ENCODE measurements at places on chromosomes 5 and 9.

DNA sequence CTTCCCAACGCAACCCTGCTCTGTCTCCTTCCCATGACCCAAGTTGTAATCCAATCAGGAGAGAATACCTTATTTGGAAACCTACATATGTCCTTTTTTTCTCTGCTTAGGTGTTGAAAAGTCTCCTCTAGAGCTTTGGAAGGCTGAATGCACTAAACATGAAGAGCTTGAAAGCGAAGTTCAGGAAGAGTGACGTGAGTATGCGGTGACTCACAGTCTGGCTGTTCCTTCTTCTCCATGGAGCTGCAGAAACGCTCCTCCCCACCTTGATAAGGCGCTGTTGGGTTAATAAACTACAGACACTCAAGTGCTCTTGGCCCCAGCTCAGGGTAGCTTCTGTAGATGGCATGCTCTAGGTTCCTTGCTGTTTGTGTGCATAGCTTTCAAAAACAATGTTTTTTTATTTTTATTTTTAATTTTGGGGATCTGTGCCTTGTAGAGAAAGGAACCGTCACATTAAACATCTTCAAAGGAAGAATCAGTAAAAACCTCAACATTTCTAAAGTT, 30.7 kb downstream of the RAI14 start:
- no peak for DNase-seq

- DNase-seq: no peak
Observed at GRCh38 chr9:8014997-8015682, 215.6 kb upstream of the DMAC1 start.

GRCh38 chr9:134835987-134836386, 44.6 kb upstream of the FCN2 start:
- DNase-seq: no peak

GRCh38 chr5:59126016-59126707, 543.3 kb downstream of the RAB3C start:
- DNase-seq: no peak

- no peak for DNase-seq
Observed at GRCh38 chr5:9284781-9285307, 261.0 kb downstream of the SEMA5A start.

DNA sequence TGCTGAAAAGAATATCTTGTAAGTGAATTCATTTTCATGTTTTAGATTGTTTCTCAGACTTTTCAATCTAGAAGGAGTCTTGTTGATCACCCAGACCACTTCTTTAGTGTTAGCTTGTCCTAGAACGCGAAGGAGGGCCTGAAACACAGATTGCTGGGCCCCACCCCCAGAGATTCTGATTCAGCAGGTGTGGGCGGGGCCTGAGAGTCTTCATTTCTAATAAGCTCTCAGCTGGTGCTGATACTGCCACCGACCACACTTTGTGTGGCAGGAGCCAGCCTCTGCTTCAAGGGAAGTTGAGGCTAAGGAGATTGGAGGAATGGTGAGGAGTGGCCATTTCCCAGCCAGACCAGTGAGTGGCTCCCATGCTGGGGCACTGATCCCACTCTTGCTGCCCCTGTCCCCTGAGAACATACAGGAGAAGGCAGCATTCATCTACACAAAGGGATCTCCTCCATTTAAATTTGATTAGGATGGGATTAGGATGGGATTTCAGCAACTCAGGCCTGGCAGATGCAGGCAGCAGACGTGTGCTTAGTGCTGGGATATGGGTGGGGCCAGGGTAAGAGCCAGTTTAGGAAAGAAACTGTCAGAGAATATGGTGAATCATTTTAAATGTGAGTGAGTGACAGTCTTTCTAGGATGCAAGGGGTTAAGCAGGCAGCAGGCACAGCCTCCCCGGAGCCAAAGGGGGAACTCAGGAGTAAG, 35.9 kb downstream of the ZNF618 start:
- no peak for DNase-seq

DNA sequence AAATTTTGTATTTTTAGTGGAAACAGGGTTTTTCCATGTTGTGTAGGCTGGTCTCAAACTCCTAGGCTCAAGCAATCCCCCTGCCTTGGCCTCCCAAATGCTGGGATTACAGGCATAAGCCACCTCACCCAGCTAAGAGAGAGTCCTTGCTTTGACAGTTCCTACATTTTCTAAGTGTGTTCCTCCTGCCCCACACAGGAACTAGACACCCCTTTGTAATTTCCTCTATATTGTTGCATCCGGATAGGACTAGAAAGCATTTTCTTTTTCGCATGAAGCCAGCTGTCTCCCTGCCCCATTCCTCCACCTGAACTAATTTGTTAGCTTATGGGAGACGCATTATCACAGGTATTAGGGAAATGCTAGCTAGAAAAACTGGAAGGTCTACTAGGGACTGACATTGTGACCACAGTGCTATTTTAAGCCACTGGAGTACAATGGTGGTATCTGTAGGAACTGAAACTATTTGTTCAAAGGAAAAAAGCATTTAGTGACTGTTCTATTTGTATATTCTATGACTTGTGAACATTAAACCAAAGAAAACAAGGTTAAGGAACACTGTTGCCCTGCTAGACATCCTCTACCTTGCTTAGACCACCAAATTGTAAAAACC, 214.1 kb downstream of the SMARCA2 start:
- no peak for DNase-seq

- DNase-seq: no peak
Observed at GRCh38 chr5:146699664-146700418, 178.7 kb downstream of the PPP2R2B start.
